ENCODE measurements at places on chromosomes 1 and 21. TPM values are rescaled to one million over a fixed set of nuclear protein-coding genes. Genes with fewer than 3 reads are reported as not detected.

Gene FCRL6
- not detected for total RNA-seq

Gene USP24
- 21.7 TPM for total RNA-seq

Gene SLC2A5
- total RNA-seq: 0.42 TPM

Gene ZNF281
- total RNA-seq: 8.4 TPM

Gene USP33
- 28.1 TPM for total RNA-seq

Gene RLF
- 13.7 TPM for total RNA-seq

Gene OR10Z1
- not detected for total RNA-seq
